T-helper 9 cell (primary cell): ENCODE measurements at places on chromosomes 5 and 9.

DNA sequence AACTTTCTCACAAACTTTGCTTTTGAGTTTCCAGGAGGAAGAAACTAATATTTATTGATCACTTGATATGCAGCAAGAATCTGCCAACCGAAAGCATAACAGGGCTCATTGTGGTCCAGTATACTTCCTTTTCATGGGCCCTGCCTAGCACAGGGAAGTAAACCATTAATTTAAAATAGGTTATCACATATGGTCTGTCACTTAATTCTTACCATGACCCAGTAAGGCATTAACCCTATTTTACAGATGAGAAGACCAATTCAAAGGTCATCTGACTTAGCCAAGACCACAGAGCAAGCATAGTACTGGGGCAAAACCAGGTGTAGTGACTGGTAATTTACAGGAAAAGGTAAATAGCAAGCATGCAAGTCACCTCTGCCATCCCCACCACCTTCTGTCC, 336.9 kb upstream of the DMAC1 start:
- DNase-seq = no peak

- no peak for DNase-seq
These were observed 210.1 kb downstream of the GOLPH3 start for GRCh38 chr5:31964007-31964360.

- DNase-seq = no peak
These were observed 31.4 kb downstream of the RXRA start for GRCh38 chr9:134357631-134358025.

DNA sequence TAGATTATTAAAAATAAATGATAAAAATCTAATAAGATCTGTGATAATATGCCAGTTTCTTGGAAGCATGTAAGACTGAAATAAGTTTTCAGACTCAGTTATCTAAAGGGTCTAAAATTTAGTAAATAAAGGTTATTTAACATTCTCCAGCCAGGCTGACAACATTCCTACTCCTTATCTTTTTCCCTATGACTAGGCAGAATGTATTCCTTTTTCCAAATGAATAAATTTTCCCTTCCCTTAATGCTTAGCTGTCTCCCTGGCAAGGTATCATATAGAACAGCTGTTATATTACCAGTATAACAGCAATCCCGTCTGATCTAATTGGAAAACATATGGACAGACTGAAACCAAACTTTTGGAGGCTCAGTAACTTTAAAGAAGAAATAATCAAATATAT, 13.0 kb downstream of the MEGF9 start:
- DNase-seq = no peak

DNA sequence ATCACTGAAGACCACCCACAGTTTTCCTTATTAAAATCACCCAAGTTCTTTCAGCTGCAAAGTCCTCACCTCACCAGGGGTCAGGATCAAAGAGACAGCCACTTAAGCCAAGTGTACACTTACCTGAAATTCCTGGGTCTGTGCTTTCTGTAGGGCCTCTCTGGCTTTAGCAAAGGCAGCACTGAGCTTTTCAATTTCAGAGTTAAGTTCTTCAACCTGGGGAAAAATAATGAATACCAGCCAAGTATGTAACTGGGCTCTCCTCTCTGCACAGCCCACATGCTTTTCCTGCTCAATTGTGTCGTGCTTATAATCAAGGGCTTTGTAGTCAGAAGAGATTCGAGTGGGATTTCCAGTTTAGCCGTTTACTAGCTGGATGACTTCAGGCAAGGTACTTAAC, 55.1 kb downstream of the CDK5RAP2 start:
- no peak for DNase-seq

DNA sequence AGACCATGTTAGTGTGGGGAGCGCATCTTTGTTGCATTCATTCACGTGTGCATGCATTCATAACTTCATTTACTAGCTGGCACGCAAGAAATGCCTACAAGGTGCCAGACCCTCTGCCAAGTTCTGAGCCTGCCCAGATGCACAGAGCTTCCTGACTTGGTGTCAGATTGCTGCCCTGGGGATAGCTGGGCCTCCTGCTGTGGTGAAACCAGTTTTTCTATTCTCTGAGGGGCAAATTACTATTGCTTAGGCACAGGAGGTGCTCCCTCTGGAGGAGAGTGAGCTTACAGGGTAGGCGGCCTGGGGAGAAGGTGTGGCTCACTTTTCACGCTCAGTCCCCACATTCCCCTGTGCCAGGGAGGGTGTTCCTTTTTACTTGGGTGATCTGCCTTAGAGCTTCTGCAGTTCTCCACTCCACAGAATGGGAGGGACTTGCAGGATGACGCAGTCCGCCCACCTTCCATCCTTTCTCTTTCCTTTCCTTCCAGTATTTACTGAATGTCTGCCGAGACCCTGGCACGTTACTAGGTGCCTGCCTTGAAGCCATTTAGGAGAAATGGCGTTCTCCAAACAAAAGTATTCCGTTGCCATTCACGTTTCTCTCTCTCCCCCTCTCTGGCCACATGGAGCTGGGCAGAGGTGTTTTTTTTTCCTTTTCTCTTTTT, 27.9 kb upstream of the CTNNA1 start:
- no peak for DNase-seq

DNA sequence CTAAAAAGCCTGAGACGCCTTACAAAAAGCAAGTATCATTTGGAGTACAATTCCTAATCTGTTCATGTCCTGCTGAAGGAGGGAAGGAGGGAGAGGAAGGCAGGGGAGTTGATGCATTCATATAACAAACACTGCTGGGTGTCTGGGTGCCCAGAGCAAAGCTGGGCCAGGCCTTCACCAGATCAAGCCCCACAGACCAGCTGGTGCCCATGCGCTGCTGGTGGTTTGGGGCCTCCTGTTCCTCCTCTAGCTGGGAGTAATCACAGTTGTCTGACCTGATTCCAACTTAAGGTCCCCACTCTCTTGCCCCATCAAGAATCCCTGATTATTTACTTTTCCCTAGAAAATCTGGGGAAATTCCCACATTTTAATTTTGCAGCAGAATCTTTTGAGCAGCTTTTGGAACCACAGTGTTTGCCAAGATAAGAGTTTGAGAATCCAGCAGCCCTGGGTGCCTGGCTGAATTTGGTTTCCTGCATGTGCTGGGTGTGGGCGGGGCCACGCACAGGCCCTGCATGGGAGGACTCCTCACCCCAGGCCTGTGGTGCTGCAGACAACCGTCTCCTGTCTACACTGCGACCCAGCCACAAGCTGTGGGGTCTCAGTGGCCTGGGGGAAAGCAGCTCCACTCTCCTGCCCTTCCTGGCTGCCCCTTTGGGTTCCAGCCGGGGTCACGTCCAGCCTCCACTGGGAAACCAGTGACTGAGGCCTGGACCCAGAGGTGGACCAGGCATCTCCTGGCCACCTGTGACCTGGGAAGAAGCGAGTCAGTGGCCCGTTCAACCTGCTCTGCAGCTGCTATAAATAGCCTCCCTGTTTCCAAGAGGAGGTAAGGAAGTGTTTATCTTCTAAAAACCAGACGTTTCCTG, 47.5 kb downstream of the NEURL1B start:
- no peak for DNase-seq

- DNase-seq = no peak
These were observed 301.1 kb upstream of the PTGER4 start for GRCh38 chr5:40378396-40379177.

GRCh38 chr5:22316294-22316693, 536.9 kb downstream of the CDH12 start:
- no peak for DNase-seq
